Esophagus squamous epithelium (tissue), 5 donors: ENCODE measurements at places on chromosomes 1 and 21. TPM values are rescaled to one million over a fixed set of nuclear protein-coding genes. Genes with fewer than 3 reads are reported as not detected.

DNA sequence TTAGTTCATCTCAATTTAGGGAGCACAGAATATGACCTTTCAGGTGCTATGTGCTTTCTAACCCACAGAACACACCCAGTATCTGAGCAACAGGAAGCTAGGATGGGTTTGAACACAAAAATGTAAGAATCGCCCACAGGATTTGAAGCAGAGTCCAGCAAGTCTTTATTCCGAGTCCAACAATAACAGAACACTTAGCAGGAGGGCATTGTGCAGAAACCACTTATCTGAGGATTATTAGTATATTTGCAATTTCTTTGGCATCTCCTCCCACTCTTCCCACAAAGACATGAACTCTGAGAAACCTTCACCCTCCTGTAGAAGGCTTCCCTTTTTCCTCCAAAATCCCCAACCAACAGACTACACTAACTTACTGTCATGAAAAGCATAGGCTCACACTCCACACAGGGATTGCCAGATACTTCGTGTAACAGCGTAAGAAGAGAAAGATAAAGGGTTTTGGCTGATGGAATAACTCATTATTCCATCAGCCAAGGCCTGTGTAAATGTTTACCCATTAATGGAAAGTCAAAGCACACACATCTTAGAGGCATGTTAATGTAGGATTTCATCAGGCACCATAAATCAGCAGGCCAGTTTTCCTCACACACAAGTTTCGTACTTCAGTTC lies 16.1 kb downstream of the SIPA1L2 start:
- no peaks in the 10 kb centered on the region for H3K36me3 ChIP-seq
- H3K27ac ChIP-seq, result no peak overlapping the region
- no peaks in the 10 kb centered on the region for H3K27me3 ChIP-seq
- no peaks in the 10 kb centered on the region for H3K4me1 ChIP-seq
- H3K4me3 ChIP-seq, result no peak overlapping the region

- DNase-seq, result no peak
- peak overlapping the region; percentile 65 for H3K4me3 ChIP-seq
- H3K36me3 ChIP-seq, result no peaks in the 10 kb centered on the region
- no peaks in the 10 kb centered on the region for H3K27me3 ChIP-seq
Measured at GRCh38 chr1:15152318-15153183, 996 bp upstream of the TMEM51 start.

SIK1 gene
- total RNA-seq, result 0.09 TPM

USH2A gene
- not detected for total RNA-seq

PROX1 gene
- total RNA-seq, result 0.15 TPM

CHAF1B gene
- total RNA-seq, result 2.9 TPM

GUCA2A gene
- not detected for total RNA-seq

TENT5C gene
- 2.8 TPM for total RNA-seq
